GM12864 (cell line): ENCODE measurements at places on chromosomes 16 and 17.

DNA sequence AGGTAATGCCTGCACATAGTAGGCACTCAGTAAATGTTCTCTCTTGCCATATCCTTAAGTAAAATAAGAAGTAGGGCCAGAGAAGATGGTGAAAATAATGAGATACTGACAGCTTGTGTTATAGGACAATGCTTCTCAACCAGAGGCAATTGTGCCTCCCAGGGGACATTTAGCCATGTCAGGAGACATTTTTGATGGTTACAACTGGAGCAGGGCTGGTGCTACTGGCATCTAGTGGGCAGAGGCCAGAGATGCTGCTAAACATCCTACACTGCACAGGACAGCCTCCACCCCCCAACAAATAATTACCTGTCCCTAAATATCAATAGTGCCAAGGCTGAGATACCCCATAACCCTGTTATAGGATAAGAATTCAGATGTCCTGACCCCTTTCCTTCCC lies 1.7 kb downstream of the RAD51D start:
- DNase-seq, result no peak

GRCh38 chr17:55741356-55741700 lies 9.5 kb upstream of the PCTP start:
- no peak for DNase-seq

DNA sequence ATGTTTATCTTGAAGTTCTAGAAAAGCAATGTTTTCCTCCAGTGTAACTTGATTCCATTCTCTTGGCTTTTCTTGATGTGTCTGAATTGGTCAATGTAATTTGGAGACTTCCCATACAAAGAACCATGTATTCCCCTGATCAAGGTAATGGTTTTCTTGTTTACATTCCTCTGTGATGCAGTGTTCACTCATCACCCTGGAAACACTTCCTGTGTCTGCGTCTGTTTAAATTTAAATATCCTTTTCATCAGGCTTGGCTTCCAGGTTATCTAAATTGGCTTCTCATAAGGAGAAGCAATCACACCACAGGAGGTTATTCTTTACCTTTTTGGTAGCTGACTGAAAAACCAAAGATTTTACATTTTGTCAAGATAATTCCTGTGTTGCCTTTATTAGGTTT lies 237.3 kb upstream of the WSCD1 start:
- no peak for DNase-seq

- no peak for DNase-seq
Measured at GRCh38 chr17:45925311-45925710, 31.0 kb downstream of the MAPT start.

DNA sequence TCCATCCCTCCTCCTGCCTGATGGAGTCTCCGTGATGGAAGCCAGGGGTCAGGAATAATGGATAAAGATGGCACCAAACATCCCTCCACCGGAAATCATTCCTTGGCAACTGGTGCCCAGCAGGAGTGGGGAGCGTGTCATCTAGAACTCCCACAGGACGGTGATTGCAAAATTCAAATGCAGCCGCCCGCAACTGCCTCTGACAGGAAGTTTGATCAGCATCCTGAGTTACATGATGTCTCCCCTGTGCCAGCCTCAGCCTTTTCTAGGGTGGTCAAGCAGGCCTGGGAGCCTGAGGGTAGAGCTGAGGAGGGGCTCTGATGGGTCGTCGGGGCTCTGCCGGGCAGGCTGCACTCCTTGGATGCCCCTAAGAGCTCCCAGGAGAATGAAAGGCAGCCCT lies 52.8 kb downstream of the GSG1L start:
- DNase-seq, result no peak

GRCh38 chr16:57485916-57486857 lies at the start of gene DOK4:
DOK4 (minus strand) TSS chr16:57486493; CDS start chr16:57479507, 6,986 bp downstream.
- no peak for DNase-seq

- no peak for DNase-seq
Measured at GRCh38 chr17:9238340-9239245, 217.3 kb downstream of the NTN1 start.

DNA sequence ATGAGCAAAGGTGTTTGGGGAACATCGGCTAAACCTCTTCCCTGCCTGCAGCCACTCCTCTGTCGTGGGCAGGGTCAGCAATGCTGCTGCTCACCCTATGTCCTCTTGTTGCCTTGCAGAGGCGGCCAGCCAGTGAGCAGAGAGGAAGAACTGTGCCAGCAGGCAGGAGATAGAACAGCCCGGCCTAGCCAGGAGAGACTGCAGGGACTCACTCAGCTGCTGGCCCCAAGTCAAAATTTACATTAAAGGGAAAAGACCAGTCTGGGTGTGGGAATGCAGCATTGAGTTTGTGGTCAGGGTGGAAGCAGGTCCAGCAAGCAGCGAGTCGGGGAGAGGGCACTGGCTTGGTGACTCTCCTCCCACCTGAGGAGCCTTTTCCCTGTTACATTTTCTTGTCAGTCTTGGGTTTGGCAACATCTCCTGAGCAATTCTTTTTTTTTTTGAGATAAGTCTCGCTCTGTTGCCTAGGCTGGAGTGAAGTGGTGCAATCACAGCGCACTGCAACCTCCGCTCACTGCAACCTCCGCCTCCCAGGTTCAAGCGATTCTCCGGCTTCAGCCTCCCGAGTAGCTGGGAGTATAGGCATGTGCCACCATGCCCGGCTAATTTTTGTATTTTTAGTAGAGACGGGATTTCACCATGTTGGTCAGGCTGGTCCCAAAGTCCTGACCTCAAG lies 22.7 kb downstream of the LIG3 start:
- no peak for DNase-seq

DNA sequence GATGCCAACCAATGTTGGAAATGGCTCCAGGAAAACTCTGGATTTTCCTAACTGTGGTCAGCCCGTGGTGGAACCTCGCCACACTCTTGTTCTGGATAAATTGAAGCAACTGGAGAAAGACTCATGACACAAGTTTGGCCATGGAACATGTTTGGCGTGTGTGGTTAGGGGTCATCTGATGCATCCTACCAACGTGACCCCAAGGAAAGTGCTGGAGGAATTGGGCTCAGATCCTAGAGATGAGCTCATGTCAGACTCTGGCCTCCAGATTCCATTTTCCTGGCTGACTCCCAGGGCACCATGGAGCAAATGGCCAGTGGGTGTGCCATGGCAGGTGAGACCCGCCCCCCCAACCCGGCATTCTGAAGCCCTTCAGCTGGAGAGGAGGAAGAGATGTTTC lies 58.5 kb downstream of the CACNG5 start:
- no peak for DNase-seq

GRCh38 chr16:371515-372301 lies 1.4 kb upstream of the MRPL28 start:
- DNase-seq, result no peak

GRCh38 chr16:82761858-82762257 lies 135.1 kb downstream of the CDH13 start:
- DNase-seq, result no peak

DNA sequence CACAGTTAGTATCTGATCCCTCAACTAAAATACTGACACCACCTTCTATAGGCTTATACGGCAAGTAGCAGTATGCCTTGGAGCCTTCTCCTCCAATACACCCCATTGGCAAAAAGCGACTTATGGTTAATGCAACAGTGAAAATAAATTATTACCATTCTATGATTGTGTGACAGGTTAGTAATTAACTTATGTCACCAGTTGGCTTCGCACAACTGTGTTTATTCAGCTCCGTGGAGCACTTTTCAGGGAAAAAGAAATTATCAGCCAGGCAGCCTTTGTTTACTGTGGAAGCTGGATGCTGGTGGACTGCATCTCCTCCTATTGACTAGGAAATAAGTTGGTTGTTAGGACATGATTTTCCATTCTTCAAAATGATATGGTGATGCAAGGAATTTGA lies 833.8 kb upstream of the RBFOX1 start:
- no peak for DNase-seq
